SIG-M5 (cell line): ENCODE measurements at places on chromosomes 7 and 10.
A peak's percentile ranks its signal among the peaks of the same experiment; 100 is the strongest.

- DNase-seq: no peak
Measured at GRCh38 chr7:142088022-142088714, 23.4 kb upstream of the MGAM2 start.

GRCh38 chr7:130189343-130189742 is 15.9 kb downstream of the TMEM209 start:
- DNase-seq: no peak

GRCh38 chr7:84364708-84365107 is 170.1 kb upstream of the SEMA3A start:
- DNase-seq: no peak

DNA sequence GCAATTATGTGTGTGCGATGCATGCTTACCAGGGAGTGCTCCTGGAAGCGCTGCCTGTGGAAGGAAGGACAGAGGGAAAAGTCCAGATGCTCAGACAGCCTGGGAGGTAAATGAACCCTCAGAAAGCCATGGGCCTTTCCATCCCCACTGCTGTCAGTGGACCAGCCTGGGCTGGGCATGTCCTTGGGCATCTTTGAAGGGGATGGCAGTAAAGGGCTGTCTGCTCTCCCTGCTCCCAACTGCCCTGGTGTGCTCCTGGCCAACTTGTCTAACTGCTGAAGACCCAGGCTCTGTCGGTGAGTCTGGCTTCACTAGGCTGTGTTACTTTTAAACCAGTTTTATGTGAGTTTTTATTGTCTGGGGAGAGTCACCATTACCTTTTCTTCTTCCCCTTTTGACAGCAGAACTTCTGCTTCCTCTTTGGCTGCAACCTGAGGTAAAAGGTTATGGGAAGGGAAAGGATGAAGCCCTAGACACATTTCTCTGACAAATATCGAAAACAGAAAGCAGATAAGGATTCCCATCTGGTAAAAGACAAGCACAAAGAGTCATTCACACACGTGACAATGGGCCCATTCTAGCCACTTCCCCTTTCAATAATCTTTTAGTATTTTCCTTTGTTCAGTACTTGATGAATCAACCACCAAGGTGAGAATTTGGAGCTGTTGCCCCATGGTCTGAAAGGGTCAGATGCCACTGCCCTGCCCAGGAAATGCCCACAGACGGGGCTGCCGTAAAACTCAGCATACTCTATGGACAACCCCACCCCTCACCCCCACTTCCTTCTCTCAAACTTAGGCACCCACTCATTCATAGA is 27.6 kb upstream of the PIK3AP1 start:
- peak; percentile 74 for DNase-seq

DNA sequence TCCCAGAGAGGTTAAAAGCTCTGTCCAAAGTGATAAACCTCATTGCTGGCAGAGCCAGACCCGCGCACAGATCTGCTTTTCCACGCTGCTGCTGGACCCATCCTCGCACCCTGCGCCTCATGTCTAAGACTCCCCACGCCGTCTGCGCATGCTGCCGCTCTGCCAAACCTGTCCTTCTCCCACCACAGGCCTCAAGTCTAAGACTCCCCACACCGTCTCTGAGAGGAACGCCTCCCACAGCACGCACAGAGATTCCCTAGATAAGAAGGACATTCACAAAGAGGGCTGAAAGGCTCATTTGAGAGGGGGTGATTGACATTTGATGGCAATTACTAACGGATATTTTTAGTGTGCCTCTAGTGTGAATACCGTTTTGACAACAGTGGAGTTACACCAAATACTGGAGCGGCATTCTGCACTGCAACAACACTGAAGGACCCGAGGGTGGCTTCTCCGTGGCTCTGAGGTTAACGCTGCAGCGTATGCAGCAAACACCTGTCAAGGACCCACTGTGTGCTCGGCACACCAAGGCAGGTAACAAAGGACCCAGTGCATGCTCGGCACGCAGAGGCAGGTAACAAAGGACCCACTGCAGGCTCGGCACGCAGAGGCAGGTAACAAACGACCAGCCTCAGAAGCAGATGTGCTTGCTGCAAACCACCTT is 231.4 kb downstream of the DNAJB6 start:
- DNase-seq: no peak

DNA sequence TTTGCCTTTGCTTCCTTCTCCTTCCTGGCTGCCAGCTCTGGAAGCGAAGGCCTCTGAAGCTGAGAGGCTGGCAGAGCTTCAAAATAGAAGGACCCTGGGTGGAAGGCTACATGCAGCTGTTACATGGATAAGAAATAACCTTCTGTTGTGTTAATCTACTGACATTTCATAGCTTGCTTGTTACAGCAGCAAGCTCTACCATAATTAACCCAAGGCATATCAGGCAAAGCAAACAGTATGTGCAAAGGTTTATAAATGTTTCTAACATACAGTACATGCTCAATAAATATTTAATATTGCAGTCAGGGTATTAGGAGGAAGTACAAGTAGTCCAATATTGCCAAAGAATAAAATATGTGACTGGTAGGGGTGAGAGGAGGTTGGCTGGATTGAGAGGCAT is 55.6 kb upstream of the MKLN1 start:
- DNase-seq: no peak

GRCh38 chr7:27305854-27306253 is 63.3 kb downstream of the EVX1 start:
- no peak for DNase-seq

DNA sequence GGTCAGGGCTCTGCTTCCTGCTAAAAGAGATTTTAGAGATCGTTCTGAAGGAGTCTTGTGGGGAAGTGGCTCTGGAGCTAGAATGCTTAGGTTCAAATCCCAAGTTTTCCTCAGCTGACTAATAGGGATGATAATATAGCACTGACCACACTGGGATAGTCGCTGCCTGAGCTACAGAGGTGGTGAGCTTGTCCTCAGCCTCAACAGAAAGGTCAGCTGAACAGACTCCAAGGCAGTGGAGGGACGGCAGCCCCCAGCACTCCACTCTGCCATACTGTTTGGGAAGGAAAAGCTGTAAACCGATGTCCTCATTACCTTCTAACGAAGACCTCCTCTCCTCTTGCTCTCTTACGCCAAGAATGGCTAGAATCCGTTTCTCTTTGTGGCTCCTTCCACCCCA is 36.2 kb downstream of the KAT6B start:
- DNase-seq: no peak

GRCh38 chr10:130889240-130889639 is 422.3 kb downstream of the TCERG1L start:
- DNase-seq: no peak

DNA sequence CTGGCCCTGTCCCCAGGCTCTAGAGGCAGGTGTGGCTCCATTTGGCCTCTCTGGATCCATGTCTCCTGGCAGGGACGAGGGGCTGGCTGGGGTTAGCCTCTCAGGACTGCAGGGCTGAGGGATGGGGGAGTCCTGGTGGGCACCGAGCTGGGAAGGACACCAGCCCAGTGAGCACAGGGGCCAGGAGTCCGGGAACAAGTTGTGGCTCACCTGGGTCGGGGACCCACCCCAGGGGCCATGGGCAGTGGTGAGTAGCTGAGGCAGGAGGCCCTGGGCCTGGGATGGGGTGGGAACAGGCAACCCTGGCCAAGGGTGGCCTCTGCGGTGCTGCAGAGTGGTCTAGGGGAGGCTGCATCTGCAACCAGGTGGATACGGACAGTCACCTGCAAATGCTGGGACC is 24.1 kb downstream of the ANTXRL start:
- no peak for DNase-seq

- no peak for DNase-seq
Measured at GRCh38 chr10:23081221-23081750, 14.1 kb upstream of the MSRB2 start.

GRCh38 chr10:88385601-88386203 is 197.4 kb downstream of the RNLS start:
- DNase-seq: peak; percentile 61

DNA sequence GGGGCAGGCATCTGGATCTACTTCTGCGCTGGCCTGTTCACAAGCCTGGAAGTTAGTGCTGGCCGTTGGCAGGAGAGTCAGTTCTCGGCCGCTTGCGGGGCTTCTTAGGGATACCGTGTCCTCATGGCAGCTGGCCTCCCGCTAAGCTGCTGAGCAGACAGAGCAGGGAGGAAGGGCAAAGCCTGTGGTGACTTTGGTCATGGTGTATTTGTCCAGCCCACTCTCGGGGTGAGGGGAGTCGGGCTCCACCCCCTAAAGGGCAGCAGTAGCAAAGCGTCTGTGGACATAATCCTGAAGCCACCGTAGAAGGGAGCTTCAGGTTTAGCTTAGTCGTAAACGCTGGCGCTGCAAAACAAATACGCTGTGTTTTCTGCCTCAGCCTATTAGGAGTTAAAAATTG is 12.2 kb downstream of the UBE3C start:
- DNase-seq: no peak

- no peak for DNase-seq
Measured at GRCh38 chr10:19952224-19953010, 136.2 kb downstream of the PLXDC2 start.

DNA sequence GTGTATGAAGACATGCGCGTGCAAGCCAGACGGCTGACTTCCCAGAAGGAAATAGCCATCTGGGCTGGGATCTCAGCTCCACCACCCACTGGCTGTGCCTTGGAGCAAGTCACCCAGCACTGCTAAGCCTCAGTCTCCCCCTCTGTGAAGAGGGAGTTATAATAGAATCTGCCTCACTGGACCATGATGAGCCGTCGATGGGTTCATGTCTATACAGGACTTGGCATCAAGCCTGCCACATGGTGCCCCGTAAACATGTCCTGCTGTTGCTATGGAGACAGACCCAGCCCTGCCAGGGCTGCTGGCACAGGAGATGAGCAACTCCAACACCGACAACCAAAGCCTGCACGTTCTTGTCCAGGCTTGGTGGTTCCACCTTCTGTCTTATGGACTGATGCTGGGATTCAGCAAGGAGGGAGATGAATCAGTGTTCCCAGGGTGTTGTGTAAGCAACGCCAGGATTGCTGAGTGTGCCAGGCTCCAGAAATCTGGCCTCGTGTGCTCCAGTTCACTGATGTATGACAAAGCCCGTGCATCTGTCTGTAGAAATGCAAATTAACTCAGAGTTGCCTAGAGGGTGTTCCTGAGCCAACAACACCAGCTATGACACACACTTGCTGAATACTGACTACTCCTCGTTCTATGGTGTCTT is 5.6 kb downstream of the GPR15LG start:
- DNase-seq: no peak

- no peak for DNase-seq
Measured at GRCh38 chr7:40299097-40299496, 164.3 kb downstream of the SUGCT start.

GRCh38 chr7:46239846-46240245 is 318.8 kb upstream of the IGFBP3 start:
- DNase-seq: no peak

- no peak for DNase-seq
Measured at GRCh38 chr7:95758187-95758586, 14.2 kb upstream of the DYNC1I1 start.

- DNase-seq: no peak
Measured at GRCh38 chr7:135879233-135879632, 97.9 kb downstream of the MTPN start.

DNA sequence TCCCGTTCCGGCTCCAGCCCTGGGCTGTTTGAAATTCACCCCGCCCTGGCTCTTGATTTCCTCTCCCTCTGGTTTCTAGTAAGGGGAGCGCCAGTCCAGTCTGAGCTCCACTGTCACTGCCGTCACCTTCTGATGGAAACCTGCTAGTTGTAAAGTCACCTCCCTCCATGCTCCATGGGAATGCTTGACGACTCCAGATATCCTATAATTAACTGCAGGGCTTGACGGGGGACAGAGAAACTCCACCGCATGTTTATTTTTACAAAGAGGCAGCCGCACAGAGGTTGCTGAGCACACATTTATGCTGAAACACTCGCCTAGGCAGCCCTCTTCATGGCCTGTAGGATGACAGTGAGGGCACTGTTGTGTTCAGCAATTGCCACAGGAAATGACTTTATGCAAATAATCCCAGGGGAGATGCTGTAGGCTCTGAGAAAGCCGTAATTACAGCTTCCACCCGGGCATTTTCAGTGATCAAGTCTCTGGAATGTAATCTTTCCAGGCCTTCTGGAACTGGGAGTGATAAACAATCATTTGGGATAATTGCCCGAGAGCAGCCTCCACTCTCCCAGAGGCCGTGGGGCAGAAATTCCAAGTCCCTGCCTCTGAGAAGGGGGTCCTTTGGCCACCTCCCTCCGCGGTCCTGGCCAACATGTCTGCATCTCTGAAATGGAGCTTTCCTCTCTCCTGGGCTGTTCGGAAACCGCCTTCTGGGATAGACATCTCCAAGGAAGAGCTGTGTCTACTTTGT is 300.5 kb downstream of the KLF6 start:
- no peak for DNase-seq

- DNase-seq: no peak
Measured at GRCh38 chr7:5630670-5631069, 150.8 kb downstream of the RNF216 start.

DNA sequence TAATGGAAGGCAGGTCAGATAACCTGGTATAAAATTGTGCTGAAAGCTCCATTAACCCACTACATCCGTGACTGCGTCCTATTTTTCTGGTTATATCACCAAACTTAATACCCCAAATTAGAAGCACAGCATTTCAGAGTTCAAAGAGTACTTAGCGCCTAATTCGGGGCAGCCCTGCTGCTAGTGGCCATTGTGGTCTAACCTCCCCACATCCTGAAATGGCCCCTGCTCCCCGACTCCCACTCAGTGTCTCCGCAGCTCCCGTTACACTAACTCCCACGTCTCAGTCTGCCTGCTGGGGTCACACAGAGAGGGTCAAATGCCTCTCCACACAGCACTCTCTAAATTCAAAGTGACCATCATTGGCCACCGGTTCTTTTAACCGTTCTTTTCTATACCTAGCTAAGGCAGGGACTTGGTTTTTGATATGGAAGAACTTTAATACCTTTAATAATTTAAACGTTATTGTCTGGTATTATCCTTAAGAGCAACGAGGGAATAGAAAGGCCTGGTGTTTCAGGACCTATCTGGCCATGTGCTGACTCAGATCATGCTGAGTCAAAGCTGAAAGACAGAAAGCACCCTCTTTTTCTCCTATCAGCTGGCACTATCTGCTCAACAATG is 117.1 kb downstream of the KMT2E start:
- no peak for DNase-seq

GRCh38 chr7:4612939-4613841 is 68.9 kb upstream of the FOXK1 start:
- no peak for DNase-seq

DNA sequence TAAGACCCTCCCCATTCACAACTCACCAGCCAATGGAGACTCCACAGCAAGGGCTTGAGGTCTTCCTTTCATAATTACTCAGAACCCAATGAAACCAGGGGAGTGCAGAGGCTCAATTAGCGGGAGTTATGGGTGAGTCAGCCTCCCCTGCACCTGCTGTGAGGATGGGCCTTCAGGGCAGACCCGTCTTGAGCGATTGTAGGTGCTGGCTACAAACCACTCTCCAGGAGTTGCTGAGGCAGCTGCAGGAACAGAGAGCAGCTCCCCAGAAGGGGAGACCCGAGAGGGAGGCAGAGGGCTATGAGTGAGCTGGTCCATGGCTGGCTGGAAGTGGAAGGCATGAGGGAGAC is 58.5 kb upstream of the SORCS3 start:
- DNase-seq: no peak

DNA sequence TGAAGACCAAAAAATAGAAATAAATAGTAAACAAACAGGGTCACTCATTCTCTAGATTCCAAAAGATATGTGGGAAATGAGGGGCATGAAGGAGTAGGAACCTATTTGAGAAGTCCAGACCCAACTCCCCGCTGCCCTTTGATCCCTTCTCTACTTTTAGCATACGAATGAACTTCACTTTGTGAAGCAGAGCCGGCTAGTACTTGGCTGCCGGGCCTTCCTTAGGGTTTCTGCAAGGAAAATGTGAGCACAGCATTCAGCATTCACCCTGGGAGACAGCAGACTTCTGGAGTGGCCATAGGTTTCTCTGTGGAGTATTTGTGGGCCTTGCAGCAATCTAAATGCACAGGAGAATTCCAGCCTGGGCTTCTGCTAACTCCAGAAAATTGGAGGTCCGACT is 76.3 kb upstream of the PRKAR2B start:
- no peak for DNase-seq
